A172 (cell line): ENCODE measurements at places on chromosomes 5 and 9.

GRCh38 chr5:90902651-90903386, 344.2 kb downstream of the ADGRV1 start:
- DNase-seq: no peak

DNA sequence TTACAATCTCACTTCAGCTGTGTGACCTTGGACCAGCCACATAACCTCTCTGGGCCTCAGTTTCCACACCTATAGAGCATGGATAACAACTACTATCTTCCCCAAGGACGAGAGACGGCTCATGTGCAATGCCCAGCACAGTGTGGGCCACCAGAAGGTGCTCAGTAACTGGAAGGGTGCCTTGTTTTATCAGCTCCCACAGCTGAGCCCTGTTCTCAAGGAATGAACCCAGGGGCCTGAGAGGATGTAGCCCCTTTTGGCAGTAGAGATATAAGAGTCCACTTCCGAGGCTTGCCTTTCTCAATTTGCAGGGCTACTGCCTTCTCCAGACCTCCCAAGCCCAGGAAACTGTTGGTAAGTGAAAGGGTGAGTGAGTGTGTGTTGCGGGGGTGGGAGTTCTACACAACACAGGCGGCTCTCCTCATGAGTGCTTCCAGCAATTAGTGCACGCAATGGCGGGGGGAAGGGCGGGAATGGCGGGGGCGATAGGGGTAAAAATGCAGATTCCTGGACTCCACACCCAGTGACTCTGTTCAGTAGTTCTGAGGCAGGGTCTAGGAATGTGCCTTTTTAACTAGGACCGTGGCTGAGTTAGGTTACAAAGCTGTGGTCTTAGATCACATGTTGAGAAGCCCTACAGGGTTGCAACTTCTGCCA, 185.1 kb downstream of the FSTL4 start:
- DNase-seq: no peak

GRCh38 chr5:149854866-149855265, 89.7 kb downstream of the PDE6A start:
- DNase-seq: no peak

- no peak for DNase-seq
Measured at GRCh38 chr9:546235-546634, 295.3 kb upstream of the DMRT1 start.

GRCh38 chr5:107389130-107389774, 281.5 kb downstream of the EFNA5 start:
- peak; percentile 94 for DNase-seq

GRCh38 chr9:118473521-118473920, 769.3 kb downstream of the TLR4 start:
- DNase-seq: no peak

DNA sequence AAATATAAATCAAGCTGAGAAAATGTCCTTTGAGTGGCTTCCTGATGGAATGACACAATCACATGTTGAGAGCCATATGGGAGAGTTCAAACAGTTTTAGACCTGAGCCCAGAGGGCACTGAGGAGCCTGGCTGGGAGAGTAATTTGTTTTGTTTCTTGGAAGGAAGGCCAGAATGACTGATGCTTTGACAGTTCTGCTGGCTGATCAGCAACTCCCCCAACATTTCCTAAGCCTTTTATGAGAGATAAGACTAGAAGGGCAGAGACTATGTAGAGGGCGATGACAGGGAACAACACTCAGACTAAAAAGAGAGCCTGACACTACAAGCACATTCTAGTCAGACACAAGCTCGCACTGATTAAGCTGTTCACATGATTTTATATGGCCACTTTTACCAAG, 169.2 kb downstream of the COX7C start:
- DNase-seq: no peak

DNA sequence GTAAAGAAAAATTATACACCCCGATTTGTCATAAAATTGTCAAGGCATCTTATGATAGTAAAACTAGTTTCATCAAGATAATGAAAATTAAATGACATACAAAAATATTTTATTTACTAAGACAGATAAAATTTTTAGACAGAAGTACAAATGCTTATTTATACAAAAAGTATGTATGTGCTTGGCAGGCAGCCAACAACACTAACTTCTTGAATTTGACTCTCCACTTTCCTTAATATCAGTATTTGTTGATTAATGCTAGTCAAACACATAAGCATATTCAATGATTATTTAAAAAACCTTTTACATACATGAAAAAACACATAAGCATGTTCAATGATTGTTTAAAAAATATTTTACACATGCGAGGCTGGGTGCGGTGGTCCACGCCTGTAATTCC, 1079.9 kb upstream of the CDH6 start:
- no peak for DNase-seq

GRCh38 chr5:124887223-124887622, 140.8 kb upstream of the ZNF608 start:
- DNase-seq: no peak

- no peak for DNase-seq
Measured at GRCh38 chr9:73577848-73578247, 426.2 kb downstream of the ANXA1 start.

DNA sequence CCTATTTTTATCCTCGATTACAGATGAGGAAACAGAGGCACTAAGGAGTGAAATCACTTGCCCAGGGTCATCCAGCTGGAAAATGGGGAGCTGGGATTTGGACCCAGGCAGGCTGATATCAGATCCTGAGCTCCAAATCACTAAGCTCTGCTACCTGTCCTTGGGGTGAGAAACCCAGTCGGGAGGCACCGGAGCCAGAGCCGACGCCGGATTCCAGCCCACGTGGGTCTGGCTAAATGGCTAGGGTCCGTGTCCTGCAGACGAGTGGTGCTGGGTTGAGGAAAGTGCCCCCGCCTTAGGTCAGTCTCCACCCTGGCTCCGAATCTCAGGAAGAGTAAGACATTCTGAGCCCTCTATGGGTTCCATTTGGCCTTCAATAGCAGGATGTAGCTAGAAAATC, 61.3 kb upstream of the GGTA1 start:
- DNase-seq: no peak

GRCh38 chr9:128271512-128271911, 4.3 kb downstream of the GOLGA2 start:
- DNase-seq: no peak

- DNase-seq: peak; percentile 74
Measured at GRCh38 chr9:127874301-127875221, 2.9 kb downstream of the AK1 start.

GRCh38 chr9:136157477-136158265, 39.0 kb upstream of the TMEM250 start:
- DNase-seq: no peak

DNA sequence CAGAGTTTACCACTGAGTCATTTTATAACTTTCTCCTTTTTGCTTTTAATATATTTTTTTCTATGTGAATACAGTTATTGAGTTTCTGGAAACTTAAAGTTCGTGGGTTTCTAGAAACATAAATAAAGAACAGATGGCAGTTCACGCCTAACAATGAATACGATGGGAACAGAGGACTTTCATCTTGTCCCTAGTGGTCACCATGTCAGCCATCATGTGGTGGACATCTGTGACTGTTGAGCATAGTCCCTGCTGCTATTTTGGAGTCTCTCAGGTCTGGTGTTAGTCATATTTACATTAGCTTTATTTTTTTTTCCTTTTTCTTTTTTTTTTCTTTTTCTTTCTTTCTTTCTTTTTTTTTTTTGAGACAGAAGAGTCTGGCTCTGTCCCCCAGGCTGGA, 85.3 kb downstream of the XRCC4 start:
- DNase-seq: no peak

DNA sequence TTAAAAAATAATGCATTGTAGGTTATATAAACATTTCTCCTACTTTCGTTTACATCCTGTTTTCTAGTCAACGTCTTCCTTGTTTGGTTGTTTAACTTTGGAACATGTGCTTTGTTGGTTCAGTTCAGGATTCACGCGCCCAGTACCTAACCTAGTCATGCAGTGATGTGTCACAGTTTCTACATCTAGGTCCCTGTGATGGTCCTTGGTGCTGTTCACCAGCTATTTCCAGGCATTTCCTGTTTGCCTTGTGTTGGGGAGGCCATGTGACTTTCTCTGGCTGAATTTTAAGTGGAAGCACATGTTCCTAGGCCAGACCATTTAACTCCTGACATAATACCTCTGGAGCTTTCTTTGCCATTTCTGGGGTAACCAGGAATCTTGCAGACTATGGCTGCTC, 292.3 kb downstream of the SMARCA2 start:
- DNase-seq: peak; percentile 36

- DNase-seq: no peak
Measured at GRCh38 chr5:157913575-157913974, 54.6 kb upstream of the CLINT1 start.

GRCh38 chr9:117153021-117153420, 261.8 kb downstream of the ASTN2 start:
- no peak for DNase-seq

- peak; percentile 96 for DNase-seq
Measured at GRCh38 chr5:5291357-5291756, 131.1 kb upstream of the ICE1 start.

DNA sequence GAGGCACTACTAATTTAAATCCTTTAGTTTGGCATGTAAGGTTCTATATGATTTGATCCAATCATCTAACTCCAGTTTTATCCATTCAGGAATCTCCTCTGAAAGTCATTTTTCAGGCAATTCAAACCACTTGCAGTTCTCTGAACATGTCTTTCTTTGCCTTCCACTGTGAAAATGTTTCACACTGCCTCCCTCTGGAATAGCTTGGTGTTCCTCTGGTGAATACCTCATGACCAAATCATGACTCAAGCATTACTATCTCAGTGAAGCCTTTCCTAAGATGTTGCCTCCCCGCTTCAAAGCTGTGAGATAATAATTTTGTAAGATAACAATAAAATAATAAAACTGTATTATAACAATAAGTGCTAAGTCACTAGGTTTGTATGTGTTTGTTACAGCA, 981.1 kb downstream of the DTWD2 start:
- DNase-seq: no peak

DNA sequence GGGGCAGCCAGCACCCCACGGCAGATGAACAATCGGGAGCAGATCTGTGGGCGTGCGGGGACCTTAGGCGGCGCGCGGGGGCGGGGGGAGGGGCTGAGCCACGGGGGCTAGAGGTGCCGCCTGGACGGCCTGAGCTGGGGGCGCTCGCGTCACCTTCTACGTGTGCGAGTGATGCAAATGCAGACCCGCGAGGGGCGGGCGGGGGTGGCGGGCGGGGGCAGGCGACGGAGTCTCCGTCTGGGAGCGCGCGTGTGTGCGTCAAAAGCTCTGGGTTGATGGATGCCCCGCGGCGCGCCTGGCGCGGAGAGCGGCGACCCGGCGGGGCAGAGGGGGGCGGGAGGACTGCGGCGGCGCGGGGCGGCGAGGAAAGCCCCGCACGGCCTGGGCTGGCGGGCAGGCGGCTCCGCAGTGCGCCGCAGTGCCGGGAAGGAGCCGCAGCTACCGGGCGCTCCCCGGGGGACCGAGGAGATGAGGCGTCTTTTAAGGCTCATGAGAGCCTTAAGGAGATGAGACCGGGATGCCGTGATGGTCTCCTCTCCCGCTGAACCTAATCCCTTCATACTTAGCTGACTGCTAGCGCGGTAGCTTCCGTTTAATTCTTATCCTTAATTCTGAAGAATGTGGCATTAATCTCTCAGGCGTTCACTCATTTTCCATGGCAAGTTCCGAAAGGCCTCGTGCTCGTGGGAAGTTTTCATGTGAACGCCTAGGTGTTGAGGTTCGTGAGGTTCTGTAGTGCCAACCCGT, 1.5 kb downstream of the SV2C start:
- no peak for DNase-seq

- no peak for DNase-seq
Measured at GRCh38 chr5:6056280-6056679, 322.1 kb downstream of the MED10 start.

- peak; percentile 33 for DNase-seq
Measured at GRCh38 chr9:75889977-75890471, 449 bp upstream of the PCSK5 start.

- DNase-seq: no peak
Measured at GRCh38 chr5:109063223-109063622, 315.5 kb downstream of the FER start.

DNA sequence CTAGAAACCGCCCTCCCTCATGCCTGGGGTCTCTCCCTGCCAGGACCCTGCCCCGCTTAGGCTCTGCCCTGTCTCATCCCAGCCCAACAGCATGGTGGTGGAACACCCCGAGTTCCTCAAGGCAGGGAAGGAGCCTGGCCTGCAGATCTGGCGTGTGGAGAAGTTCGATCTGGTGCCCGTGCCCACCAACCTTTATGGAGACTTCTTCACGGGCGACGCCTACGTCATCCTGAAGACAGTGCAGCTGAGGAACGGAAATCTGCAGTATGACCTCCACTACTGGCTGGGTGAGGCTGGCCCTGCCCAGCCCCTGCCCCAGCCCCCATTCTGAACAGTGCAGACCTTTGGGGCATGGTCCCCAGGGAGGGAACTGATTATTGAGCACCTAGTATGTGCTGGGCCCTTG, 33.9 kb downstream of the GSN start:
- no peak for DNase-seq

DNA sequence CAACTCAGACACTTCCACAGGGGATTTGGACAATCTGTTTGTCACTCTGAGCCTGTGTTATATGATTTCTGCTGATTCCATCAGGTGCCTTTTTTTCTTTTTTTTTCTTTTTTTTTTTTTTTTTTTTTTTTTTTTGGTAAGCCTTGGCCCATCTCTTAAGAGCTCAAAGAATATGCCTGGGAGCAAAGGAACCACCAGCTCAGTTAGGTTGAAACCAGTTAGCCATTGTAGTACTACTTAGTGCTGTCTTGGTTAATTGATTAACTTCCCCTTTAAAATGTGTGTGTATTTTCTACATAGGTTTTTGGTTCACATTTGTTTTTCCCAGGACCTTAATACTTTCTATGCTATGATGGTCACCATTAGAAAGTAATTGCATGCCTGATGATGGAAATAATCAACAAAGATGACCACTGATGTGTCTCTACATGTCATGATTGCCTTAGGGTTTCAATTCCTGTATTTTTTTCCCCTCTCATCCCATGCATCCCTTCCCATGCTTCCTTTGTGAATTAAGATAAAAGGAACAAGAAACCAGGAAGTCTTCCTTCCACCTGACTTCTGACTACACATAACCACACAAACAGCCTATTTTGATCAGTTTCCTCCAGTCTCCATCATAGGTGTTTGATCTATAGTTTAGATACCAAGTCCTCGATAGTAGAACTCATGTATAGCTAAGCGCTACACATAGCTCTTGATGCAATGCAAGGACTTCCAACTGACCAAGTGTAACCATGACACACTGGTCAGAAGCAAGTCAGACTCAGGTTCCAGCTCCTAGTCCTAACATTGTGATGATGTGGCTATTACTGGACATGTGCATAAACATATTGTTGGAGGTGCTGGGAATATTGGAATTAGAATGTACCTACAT, 306.1 kb downstream of the EFNA5 start:
- no peak for DNase-seq

DNA sequence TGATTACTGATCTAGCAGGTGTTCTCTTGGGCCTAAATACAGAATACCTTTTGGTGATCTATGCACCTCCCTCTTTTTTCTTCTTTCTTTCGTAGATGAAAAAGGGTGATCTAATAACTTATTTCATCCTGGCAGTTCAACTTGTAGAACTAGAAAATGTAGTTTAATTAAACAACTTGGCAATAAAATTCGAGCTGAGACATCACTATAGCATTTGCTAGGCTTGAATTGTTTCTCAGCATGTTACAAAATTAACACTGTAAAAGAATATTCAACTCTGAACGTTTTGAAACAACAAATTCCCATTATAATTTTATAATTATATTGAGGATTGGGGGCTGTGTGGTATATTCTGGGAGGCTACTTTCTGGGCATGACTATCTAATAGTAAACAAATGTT, 19.5 kb downstream of the SMIM15 start:
- DNase-seq: no peak

- DNase-seq: no peak
Measured at GRCh38 chr5:14004598-14005394, 60.3 kb upstream of the DNAH5 start.

- no peak for DNase-seq
Measured at GRCh38 chr5:124056326-124056990, 544.5 kb downstream of the CSNK1G3 start.
